COR-L47 (cell line): ENCODE measurements at places on chromosomes 6 and 20.

DNA sequence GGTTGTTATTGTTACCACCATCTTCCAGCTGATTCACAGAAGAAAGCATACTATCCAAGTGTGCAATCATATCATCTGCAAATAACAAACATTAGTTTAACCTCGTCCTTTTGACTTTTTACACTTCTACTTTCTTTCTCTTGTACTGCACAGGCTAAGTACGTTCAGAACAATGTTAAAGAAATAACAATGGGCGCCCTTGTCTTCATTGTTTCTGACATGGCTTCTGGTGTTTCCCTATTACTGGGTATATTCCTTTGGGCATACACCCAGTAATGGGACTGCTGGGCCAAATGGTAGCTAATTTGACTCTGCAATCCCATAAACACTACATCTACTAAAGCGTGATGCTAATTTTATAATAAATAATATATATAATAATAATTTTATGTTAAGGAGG lies 146.7 kb downstream of the GJA10 start:
- no peak for DNase-seq

DNA sequence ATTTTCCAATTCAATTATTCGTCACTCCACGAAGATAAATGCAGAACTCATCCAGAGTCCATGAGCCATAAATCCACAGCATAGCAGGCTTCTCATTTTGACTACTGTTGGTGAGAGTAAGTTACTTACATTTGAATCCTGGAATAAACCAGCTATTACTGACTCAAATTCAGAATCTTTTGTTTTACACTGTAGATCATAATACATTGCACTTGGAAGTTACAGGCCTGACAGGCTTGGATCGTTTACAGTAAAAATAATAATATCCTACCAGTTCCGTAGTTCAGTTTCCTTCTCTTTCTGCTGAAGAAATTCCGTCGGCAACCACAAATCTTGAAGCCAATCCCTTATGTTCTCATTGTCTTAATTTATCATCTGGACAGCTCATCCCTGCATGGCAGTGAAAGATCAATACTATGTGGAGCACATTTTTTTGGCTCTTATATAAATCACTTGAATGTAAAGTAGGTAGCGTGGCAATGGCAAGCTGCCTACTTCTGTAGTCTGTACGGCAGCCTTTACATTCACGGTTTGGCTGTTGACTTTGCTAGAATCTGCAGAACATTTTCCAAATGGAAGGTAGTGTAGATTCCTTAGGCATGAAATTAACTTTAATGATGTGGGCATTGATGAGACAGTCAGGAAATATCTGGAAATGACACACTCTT lies 142.9 kb downstream of the WDR27 start:
- DNase-seq = no peak

- DNase-seq = no peak
Observed at GRCh38 chr20:56428410-56428809, 16.4 kb downstream of the CASS4 start.

DNA sequence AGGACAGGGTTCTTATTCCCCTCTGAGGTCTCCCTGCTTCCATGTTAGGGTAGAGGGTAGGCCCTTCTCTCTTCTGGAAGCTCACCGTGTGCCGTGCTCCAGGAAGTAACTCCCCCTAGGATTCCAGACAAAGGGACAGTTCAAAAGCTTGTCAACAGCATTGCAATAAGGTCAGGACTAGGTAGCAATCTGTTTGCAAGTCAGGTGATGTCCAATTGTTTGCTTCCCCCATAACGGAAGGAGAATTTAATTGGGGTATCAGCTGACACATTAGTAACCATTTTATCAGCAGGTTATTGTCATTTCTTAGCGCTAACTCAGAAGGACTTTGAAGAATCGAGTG lies 41.9 kb downstream of the SYNJ2 start:
- DNase-seq = no peak

DNA sequence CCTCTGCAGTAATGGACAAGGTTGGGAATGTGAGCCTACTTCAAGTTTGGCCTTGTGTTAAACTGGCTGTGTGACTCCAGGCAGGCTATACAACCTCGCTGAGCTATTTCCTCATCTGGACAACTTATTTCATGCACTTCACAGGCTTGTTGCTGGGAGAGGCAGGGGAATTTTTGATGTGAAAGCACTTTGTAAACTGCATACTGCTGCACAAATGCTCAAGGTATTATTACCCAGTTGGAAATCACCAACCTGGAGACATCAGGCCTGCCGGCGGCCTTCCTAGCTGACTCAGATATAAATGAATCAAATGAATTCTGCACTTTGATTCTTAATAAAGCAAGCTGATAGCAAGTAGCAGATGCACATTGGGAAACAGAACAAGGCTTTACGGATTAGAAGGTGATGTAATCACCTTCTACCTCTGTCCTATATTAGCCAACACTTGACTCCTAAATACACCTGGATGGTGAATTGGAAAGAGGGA lies 10.1 kb downstream of the JARID2 start:
- no peak for DNase-seq

- no peak for DNase-seq
Observed at GRCh38 chr6:88072462-88072861, 24.8 kb downstream of the SPACA1 start.

- no peak for DNase-seq
Observed at GRCh38 chr6:148223424-148223842, 119.2 kb upstream of the SASH1 start.

DNA sequence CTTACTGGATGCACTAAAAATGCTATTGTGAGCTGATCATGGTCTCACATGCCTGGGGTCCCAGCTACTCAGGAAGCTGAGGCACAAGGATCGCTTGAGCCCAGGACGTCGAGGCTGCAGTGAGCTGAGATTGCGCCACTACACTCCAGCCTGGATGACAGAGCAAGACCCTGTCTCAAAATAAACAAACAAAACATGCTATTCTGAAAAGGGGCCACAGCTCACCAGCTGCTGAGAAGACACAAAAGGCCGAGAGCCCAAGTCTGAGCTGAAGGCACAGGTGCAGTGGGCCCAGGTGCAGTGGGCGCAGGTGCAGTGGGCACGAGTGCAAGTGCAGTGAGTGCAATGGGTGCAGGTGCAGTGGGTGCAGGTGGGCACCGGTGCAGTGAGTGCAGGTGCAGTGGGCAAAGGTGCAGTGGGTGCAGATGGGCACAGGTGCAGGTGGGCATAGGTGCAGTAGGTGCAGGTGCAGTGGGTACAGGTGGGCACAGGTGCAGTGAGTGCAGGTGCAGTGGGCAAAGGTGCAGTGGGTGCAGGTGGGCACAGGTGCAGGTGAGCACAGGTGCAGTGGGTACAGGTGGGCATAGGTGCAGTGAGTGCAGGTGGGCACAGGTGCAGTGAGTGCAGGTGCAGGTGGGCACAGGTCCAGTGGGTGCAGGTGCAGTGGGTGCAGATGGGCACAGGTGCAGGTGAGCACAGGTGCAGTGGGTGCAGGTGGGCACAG lies 16.0 kb downstream of the ZBTB46 start:
- DNase-seq = no peak

DNA sequence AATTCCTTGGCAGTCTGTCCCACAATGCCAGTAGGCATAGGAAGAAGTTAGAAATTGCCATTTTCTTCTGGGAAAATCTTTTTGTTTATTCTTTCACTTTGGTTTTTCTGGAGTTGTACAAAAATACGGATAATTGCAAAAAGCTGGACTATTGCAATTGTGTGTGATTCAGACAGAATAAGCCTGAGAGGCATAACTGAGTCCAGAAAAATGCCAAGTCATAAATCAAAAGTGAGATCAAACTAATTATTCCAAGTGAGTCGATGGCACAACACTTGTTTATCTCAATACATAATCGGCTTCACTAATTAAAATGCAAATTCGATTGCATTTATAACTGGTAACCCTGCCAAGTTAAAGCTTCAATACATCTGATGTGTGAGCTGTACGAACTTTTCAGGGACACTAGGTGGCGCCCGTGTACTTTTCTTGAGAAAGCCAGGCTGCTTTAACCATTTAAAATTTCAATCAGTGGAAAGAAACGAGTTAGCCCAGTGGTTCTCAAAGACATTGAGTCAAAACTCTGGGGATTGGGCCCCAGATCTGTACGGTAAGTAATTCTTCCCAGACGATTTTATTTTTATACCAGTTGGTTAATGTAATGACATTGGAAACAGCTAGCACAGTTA lies 102.6 kb downstream of the LAMP5 start:
- DNase-seq = peak; percentile 69

- no peak for DNase-seq
Observed at GRCh38 chr6:131946404-131946991, 4.7 kb downstream of the CCN2 start.

DNA sequence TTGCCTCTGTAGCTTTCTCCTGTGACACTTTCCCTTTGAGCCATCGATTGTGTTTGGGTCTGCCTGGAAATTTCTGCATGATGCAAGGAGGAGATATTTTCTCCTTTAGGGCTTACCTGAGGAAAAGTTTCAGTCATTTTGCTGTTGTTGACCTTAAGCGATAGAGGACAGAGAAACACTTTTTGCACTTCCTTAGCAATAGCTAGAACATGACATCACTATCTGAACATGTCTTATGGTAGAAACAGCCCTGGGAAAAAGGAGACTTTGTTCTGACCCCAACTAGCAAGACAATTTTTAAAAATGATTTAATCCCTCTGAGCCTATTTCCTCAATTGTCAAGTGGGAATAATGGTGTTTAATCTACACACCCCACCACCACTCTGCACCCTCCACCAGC lies 9.7 kb upstream of the FILIP1 start:
- no peak for DNase-seq

DNA sequence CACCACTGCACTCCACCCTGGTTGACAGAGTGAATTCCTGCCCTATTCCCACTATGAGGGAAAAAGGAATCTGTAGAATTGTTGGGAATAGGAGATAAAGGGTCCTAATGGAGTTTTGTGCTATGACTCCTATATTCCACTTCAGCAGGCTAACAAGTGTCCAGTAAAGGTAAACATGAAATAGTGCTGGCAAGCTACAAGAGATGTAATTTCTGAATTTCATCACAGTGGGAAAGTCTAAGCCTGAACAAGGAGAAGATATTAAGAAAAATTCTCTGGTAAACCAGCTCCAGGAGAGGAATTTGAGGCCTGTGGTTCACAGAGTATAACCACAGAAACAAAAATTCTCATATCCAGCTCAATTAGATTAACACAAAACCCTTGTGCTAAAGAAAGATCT lies 10.3 kb upstream of the C6orf58 start:
- DNase-seq = no peak

DNA sequence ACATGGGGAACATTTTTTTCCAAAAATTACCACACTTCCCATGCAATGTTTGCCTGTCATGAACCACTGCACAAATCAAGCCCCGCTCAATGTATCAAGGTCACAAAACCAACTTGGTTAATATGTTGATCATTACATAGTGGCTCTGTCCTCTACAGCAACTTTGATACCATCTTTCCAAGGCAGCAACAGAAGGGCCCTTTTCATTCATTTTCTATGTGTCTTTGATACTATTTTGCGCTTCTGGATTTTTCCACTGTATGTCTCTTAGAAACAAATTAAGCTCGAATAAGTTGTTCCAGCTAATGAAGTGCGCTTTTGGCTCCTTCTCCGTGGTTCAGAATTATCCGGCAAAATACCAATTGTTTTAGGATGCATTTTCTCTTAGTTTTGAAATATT lies 1.5 kb downstream of the ZHX3 start:
- DNase-seq = no peak
